Effector CD4-positive, alpha-beta T cell (primary cell): ENCODE measurements at places on chromosomes 1 and 21.

DNA sequence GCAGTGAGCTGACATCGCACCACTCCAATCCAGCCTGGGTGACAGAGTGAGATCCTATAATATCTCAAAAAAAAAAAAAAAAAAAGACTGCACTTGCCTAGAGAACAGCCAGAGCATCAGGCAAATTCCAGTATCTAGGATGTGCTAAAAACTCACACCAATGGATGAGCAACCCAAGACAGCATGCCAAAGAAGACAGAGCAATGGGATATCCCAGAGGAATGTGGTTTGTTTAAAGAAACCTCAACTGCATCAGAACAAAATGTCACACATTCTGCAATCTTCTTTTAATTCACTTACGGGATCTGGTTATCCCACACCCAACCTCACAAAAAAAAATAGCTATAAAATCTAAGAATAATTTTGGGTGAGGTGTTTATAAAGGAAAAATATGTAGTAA lies 7.3 kb downstream of the KCNH1 start:
- no peak for DNase-seq

DNA sequence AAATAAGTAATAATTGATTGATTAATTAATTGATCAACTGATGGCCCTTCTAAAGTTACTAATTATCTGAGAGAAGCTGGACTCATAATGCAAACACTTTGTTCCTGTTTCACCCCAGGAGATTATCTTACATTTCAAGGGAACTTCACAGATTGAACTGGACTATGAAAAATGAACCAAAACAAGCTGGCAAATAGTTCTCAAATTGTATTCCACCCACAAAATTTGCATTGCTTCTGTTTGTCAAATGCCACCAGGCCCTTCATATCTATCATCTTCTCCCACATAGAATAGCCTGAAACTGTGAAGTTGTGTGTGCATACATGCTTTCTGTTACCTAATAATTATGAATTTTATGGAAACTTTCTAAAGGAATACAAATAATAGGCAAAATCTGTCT lies 104.0 kb downstream of the ZNF281 start:
- DNase-seq = no peak

DNA sequence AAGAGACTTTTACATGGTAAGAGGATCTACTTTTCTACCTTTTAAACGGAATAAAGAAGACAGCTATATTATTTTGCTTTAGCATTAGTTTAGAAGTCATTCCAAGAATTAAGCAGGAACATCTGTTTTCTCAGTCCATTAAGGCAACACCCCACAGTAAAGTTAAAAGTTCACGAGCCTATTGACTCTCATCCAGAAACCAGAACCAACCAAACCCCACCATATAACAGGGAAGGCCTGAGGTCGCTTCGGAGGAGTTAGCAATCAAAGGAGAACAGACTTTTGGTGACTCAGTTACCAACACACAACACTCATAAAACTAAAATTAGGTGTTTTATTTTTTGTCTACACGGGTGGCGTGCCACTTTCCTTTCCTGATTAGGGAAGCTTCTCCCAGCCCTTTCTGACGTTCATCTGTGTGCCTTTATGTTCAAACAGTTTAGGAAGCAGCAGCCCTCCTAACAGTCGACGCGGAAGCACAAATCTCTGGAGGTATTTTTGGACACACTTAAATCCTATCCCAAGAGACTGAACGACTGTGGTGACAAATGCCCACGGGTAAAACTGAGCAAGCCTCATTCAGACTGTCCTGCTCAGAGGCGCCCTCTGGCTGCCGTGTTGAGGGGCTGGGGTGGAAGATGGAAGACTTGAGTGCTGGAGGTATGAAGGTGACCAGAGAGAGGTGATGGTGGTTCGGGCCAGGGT lies 8.6 kb upstream of the PLA2G2C start:
- peak; percentile 65 for DNase-seq

DNA sequence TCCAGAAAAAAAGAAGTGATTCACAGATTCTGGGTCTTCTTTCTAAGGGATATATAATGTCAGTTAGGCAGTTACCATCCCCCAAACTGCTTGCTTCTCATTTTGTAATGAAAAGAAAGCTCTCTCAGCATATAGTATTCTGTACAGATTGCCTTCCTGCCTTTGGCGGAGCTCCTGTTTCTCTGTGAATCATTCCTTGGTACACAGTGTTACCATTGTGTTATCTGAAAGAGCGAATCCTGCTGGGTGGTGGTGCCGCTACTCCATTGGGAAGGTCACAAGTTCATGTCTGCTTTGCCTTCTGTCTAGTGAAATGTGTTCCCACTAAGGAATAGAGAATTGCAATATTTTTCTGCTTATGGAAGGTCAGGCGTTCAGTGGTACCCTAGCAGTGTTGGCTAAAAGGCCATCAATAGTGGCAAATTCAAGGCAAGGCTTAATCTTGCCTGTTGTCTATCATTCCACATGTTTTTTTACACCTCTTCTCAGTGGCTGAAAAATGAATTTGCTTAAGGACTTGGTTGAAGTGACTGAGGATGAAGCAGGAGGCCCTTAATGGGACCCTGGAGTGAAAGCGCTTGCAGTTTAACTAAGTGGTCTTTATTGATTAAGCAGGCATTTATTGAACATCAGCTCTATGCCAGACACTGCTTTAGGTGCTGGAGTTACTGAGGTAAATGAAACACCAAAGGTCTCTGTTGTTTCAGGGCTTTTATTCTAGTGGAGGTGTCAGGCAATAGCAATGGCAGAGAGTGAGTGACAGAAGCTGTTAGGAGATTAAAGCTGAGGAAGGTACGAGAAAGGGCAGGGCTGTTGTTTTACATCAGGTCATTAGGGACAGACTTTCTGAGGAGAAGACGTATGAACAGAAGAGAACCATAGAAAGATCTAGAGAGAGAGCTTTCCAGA lies 186.7 kb downstream of the PDE4B start:
- DNase-seq = no peak

- DNase-seq = no peak
Measured at GRCh38 chr1:19274636-19275035, 13.9 kb downstream of the AKR7A3 start.

GRCh38 chr1:21337454-21337927 lies 47.2 kb upstream of the ECE1 start:
- DNase-seq = no peak

GRCh38 chr1:76371941-76372340 lies 297.4 kb downstream of the ST6GALNAC3 start:
- DNase-seq = no peak

- DNase-seq = no peak
Measured at GRCh38 chr1:27027575-27028250, 15.1 kb upstream of the TENT5B start.

DNA sequence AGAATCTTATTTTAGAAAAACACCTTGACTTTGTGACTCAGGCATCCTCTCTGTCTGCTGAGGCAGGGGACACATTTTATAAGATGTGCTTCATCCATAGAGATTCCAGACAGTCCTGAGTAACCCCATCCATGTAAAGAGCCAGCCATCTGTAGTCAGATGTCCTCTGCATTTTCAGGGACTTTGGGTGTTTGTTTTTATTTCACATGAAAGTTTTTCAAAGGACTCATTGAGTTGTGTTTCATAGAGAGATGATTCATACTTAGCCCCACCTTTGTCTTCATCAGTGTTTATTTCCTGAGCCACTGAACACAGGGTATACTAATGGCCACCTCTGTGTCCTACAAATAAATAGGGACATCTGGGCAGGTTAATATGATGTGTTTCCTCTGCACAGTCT lies 280.4 kb downstream of the CACNA1E start:
- no peak for DNase-seq

- DNase-seq = no peak
Measured at GRCh38 chr1:209597499-209597898, 14.0 kb downstream of the CAMK1G start.

GRCh38 chr1:207828485-207829158 lies 76.8 kb downstream of the CD46 start:
- DNase-seq = peak; percentile 40
